ENCODE measurements at places on chromosomes 5 and 9. TPM values are rescaled to one million over a fixed set of nuclear protein-coding genes. Genes with fewer than 3 reads are reported as not detected.

The TLX3 gene
- not detected for total RNA-seq

DNA sequence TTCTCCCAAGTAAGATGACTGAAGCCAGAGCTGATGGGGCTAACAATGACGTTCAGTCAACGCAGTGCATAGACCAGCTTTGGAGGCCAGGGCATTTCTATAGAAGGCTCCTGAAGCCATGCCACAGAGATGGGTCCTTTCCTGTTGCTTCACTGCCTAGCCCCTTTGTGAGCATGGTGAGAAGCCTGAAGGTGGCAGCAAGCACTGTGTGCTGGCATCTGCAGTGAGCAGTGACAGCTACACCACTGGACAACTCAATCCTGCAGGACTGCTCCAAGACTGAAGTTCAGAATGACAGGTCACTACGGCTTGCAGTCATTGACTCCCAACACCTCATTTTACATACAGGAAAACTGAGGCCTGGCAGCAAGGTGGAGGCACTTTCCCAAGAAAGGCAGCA, 229.0 kb downstream of the TSSK1B start:
- no peaks in the 10 kb centered on the region for H3K36me3 ChIP-seq
- no peak overlapping the region for H3K4me3 ChIP-seq
- peaks cover 27% of the 10 kb centered on the region for H3K4me1 ChIP-seq
- no peak overlapping the region for H3K27ac ChIP-seq
- H3K27me3 ChIP-seq: no peaks in the 10 kb centered on the region

DNA sequence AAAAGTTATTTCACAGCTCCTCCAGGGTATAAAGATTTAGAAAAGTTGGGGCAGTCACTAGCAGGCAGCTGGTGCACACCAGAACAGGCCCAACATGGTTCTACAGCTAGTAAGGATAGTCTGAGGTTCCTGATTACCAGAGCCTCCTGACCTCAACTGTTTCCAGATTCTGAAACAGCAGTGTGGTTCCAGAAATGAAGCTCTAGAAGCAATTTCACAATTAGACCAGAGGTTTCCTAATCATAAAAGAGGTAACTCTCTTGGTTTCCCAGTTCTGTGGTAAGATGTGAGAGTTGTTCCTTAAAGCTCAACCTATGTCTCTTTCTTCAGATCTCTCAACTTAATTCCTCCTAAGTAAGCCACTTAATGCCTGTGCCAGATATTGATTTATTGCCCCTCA, 11.9 kb downstream of the AGTPBP1 start:
- no peak overlapping the region for H3K4me3 ChIP-seq
- no peaks in the 10 kb centered on the region for H3K27me3 ChIP-seq
- no peaks in the 10 kb centered on the region for H3K36me3 ChIP-seq
- H3K4me1 ChIP-seq: peaks cover 12% of the 10 kb centered on the region
- no peak for DNase-seq

- DNase-seq: no peak
- no peaks in the 10 kb centered on the region for H3K36me3 ChIP-seq
- no peaks in the 10 kb centered on the region for H3K27me3 ChIP-seq
- peaks cover 58% of the 10 kb centered on the region for H3K4me1 ChIP-seq
- H3K27ac ChIP-seq: peak overlapping the region; percentile 44
- H3K4me3 ChIP-seq: no peak overlapping the region
Measured at GRCh38 chr9:121275781-121276658, 8.1 kb downstream of the GSN start.

DNA sequence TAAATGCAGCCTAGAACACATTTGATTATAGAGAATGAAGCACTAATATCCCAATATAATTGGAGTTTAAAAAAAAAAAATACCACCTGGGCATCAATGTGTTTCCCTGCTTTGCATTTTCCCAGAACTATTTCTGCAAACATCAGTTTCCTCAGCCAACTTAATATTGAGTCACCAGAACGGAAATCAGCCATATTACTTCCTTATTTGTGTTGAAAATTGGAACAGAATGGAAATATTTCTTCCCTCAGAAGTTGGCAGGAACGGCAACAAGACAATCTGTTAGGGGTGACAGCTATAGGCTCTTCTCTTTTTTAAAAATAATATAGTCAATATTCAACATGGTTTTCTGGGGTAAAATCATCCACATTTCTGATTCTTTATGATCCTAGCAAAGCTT, 4.0 kb downstream of the MFAP3 start:
- no peak overlapping the region for H3K27ac ChIP-seq
- no peak overlapping the region for H3K4me3 ChIP-seq
- peaks cover 44% of the 10 kb centered on the region for H3K4me1 ChIP-seq
- DNase-seq: no peak
- no peaks in the 10 kb centered on the region for H3K36me3 ChIP-seq

- H3K36me3 ChIP-seq: no peaks in the 10 kb centered on the region
- no peaks in the 10 kb centered on the region for H3K27me3 ChIP-seq
- H3K27ac ChIP-seq: no peak overlapping the region
- H3K4me1 ChIP-seq: no peaks in the 10 kb centered on the region
- H3K4me3 ChIP-seq: no peak overlapping the region
Measured at GRCh38 chr5:89572696-89573095, 689.7 kb upstream of the MEF2C start.

The TMEM250 gene
- 37.6 TPM for total RNA-seq

DNA sequence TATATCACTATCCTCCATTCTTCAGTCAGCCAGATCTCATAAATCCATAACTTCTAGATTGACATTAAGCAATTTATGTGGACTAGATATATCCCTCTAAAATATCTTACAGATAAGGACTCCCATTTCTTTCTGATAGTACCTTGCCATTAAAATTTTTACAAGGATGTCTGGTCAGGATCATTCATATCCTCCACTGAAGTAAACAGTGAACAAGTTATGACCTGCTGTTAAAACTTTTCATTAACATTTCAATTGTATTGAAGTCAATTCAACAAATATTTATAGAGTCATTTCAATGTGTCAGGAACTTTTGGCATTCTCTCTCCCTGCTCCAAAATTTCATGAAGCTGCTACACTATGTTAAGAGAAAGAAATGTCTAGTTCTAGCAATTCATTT, 1159.6 kb downstream of the CDH12 start:
- no peaks in the 10 kb centered on the region for H3K36me3 ChIP-seq
- no peak overlapping the region for H3K4me3 ChIP-seq
- H3K27ac ChIP-seq: no peak overlapping the region
- DNase-seq: no peak
- H3K4me1 ChIP-seq: no peaks in the 10 kb centered on the region

DNA sequence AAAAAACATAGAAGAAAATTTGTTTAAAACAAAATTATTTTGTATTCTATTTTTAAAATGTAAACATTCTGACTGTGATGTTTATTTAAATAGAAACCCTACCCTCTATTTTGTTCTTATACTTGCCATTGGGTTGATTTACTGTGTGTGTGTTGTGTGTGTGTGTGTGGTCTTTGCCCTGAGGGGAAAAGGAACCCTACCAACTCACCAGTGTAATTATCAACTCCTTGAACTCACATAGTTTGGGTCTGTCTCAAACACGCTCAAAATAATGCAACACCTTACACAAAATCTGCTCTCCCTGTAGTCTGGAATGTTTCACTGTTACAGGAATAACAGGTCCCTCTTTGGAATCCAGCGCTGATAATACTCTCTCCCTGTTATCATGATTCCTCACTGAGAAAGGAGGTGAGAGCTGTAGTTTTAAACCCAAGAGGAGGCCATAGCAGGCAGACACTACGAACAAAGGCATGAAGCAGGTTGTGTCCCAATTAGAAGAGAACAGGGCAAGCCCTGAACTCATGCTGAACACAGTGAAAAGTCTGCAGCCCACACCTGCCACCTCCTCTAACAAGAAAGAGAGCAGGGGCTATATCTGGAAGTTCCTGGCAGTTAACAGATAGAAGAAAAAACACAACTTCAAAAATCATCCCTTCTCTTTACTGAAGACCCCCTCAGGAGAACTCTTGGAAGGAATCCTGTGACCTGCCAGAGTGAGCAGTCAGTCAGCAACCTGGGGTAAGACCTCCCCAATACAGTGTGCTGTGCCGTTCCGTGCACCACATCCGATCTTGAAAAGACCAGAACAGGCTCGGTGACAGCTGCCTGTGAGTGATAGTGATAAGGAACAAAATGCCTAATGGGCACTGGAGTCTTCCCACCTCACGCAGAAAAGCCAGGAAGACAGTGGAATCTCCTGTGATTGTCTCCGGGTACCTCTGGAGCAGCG, 608.1 kb upstream of the ADAMTS16 start:
- no peaks in the 10 kb centered on the region for H3K27me3 ChIP-seq
- no peak overlapping the region for H3K27ac ChIP-seq
- no peak for DNase-seq
- H3K36me3 ChIP-seq: no peaks in the 10 kb centered on the region

The RANBP3L gene
- total RNA-seq: 3.3 TPM

- H3K27ac ChIP-seq: peak overlapping the region; percentile 31
- no peaks in the 10 kb centered on the region for H3K27me3 ChIP-seq
- no peak overlapping the region for H3K4me3 ChIP-seq
- peaks cover under 1% of the 10 kb centered on the region for H3K36me3 ChIP-seq
Measured at GRCh38 chr9:128280084-128280622, 4.1 kb downstream of the SWI5 start.

The CKMT2 gene
- not detected for total RNA-seq

DNA sequence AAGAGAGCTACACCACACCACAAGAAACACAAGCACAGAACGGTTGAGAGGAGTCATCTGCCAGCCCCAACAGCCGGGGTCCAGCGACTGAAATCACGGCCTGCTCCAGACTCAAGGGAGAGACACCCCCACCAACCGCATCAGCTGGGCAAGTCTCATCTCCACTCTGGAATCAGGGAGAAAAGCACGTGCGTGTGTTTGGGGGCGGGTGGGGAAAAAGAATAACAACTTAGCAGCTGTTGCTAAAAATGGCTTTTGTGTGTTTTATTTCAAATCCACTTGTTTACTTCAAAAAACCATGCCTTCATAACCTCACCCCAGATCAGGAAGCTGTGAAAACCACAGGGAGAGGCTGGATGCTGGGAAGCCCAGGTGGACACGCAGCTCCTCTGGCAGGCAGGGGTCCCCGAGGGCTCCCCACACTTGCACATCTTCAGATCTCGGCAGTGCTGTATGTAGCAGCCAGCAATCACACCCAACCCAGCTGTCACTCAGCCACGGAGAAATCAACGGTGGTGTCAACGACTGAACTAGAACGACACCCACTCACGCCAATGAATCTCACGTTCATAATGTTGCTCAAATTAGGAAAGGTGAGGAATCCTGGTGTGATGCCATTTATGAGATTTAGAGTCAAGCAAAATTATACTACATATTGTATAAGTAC, 19.0 kb downstream of the PNPLA7 start:
- no peak overlapping the region for H3K27ac ChIP-seq
- no peaks in the 10 kb centered on the region for H3K27me3 ChIP-seq
- no peaks in the 10 kb centered on the region for H3K36me3 ChIP-seq
- DNase-seq: no peak

DNA sequence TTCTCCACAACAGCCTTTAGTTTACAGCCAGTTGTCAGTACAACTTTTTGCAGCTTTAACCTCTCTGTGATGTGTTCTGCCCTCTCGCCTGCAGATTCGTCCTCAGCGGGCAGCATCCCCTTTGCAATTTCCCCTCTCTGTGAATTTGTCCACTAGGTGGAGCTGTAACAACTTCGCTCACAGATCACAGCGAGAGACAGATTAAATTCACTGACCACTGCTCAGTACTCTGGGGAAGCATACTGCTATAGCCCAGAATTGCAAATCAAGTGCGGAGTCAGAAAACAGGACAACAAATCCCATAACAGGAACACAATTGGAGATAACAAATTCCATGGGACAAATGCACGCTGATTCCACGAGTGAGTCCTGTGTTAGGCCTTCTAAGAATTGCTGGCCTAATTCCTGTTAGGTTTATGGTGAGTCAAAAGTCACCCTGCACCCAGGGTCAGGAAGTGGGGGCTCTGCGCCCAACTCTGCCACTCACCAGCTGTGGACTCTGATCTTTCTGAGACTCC, 2124.9 kb downstream of the MAT2B start:
- H3K36me3 ChIP-seq: no peaks in the 10 kb centered on the region
- no peaks in the 10 kb centered on the region for H3K27me3 ChIP-seq
- H3K4me1 ChIP-seq: no peaks in the 10 kb centered on the region
- H3K4me3 ChIP-seq: no peak overlapping the region
- no peak overlapping the region for H3K27ac ChIP-seq

DNA sequence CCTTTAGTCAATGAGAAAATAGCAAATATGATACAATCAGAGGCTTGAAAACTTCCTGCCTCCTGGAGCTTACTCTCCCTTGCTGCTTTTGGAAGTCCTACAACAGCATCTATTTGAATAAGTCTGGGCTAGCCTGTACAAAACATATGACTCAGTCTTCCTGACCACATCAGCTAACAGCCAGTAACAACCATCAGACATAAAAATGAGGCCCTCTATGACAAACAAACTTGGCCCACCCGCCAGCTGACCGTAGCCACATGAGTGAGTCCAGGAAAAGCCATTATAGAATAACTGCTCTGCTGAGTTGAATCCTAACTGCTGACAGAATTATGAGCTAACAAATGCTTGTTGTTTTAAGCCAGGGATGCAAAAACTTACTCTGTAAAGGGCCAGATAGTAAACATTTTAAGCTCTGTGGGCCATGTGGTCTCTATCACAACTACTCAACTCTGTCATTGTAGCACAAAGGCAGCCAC, 347.6 kb downstream of the PTPRD start:
- H3K4me1 ChIP-seq: no peaks in the 10 kb centered on the region
- no peaks in the 10 kb centered on the region for H3K27me3 ChIP-seq
- H3K36me3 ChIP-seq: no peaks in the 10 kb centered on the region
- no peak overlapping the region for H3K4me3 ChIP-seq

DNA sequence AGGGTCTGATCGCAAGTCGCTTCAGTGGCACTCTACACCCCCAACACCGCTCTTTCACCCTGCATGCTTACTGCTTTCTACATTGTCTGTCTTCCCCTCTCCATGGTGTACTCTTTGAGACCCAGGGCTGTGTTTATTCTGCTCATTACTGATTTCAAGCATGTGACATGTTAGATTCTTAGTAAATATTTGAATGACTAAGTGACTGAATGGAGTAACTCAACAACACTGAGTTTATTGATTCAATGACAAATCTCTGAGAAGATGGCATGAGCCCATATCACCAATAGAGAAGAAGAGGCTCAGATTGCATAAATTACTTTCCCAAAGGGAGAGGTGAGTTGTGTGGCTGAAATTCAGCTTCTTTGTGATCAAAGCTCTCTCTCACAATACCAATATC, 89.7 kb upstream of the OSMR start:
- H3K36me3 ChIP-seq: no peaks in the 10 kb centered on the region

The ZFAND5 gene
- total RNA-seq: 483 TPM

DNA sequence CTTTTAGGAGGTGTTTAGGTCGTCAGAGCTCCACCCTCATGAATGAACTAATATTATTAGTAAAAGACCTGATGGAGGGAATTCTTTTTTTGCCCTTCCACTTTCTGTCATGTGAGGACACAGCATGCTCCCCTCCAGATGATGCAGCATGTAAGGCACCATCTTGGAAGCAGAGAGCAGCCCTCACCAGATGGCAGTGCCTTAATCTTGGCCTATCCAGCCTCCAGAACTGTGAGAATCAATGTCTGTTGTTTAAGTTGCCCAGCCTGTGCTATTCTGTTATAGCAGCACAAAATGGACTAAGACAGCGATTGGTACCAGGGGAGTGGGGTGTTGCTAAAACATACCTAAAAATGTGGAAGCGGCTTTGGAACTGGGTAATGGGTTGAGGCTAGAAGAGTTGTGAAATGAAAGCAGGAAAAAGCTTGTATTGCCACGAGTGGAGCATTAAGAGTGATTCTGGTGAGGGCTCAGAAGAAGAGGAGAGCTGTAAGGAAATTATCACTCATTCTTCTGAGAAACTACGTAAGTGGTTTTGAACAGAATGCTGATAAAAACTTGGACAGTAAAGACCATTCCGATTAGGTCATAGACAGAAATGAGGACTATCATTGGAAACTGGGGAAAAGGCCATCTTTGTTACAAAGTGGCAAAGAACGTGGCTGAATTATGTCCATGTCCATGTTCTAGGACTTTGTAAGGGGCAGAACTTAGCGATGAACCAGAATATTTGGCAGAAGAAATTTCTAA, 28.6 kb downstream of the PTPDC1 start:
- no peak overlapping the region for H3K4me3 ChIP-seq
- H3K36me3 ChIP-seq: no peaks in the 10 kb centered on the region
- no peaks in the 10 kb centered on the region for H3K27me3 ChIP-seq
- no peak overlapping the region for H3K27ac ChIP-seq

Measured in upper lobe of left lung (tissue), 6 donors.